Neuronal stem cell (in vitro differentiated cells): ENCODE measurements at places on chromosomes 2 and 18.
A peak's percentile ranks its signal among the peaks of the same experiment; 100 is the strongest.

GRCh38 chr18:12307701-12308385 lies at the start of gene TUBB6:
TUBB6 (plus strand) TSS chr18:12308241; CDS start chr18:12308293, 52 bp downstream.
- peak; percentile 57 for DNase-seq

- DNase-seq, result no peak
Observed at GRCh38 chr2:222468346-222468745, 44.0 kb downstream of the SGPP2 start.

- no peak for DNase-seq
Observed at GRCh38 chr2:239898292-239898925, 126.7 kb downstream of the NDUFA10 start.

DNA sequence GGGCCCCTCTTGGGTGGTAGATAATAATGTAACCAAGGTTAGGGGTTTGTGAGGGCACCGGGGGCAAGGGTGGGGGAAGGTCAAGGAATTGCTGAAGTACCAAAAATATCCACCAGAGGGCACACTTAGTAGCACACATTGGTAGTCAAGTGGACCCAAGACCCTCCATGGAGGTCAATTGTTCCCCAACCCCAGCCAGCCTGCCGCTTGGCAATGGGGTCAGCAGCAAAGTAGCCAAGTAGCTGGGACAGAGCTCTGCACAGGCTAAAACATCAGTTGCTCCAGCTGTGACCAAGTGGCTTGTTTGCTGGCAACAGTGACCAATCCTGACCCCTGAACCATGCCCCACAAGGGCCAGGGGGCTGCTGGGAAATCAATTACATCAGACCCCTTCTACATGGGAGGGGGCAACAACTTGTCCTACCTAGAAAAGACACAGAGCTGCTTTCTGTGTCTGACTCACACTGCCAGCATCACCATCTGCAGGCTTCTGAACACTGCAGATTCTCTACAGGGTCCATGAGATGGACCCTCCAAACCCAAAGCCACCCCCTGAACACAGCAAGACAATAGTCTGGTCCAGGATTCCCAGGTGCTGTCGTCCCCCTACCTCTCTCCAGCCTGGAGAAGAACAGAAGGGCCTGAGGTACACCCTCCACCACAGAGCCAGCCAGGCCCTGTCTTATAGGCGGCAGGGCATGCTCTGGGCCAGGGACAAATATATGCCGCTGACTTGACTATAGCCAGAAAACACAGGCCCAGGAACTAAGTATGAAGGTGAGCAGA lies 76.0 kb downstream of the EMX1 start:
- peak; percentile 75 for DNase-seq

DNA sequence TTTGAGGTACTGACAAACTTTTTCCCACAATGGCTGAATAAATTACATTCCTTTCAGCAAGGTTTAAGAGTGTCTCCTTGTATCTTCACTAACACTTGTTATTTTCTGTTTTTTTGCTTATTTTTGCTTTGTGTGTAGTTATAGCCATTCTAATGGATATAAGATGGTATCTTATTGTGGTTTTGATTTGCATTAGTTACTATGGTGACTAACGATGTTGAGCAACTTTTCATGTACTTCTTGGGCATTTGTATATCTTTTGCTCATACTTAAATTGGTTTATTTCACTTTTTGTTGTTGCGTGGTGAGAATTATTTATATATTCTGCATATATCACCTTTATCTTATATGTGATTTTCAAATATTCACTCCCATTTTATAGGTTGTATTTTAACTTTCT lies 79.9 kb upstream of the FSIP2 start:
- DNase-seq, result no peak

- no peak for DNase-seq
Observed at GRCh38 chr2:98522854-98523253, 78.2 kb downstream of the INPP4A start.

DNA sequence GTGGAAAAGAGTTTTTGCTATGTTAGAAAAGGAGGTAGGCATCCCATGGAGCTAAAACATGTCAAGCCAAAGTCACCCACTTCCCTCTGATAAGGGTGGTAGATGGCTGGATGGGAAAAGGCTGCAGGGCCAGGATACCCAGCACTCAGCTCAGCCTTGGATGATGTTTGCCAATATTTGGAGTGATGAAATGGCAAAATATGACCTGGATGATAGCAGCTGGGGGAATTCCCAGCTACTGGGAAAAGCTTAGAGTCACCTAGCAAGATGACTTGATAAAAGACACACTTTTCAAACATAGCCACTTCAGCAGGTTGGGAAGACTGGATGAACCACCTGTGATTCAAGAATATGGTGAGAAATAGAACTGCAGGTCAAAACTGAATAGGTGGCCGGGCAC lies 10.1 kb downstream of the RFX8 start:
- DNase-seq, result no peak

DNA sequence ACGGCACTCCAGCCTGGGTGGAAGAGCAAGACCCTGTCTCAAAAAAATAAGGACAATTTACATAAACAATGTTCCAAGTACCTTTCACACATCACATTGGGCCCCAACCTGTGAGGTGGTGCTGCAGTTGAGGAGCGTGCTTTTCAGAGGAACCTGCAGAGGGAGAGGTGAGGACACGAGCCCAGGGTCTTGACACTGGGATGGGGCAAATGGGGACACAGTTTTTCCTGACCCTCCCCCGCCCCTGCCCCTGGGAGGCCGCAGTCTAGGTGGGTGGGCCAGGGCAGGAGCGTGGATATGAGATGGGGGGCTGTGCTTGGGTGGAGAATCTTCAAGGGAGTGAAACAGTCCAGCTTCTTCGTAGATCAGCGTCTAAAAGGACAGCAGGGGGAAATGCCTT lies 112.9 kb downstream of the SEPTIN10 start:
- no peak for DNase-seq

DNA sequence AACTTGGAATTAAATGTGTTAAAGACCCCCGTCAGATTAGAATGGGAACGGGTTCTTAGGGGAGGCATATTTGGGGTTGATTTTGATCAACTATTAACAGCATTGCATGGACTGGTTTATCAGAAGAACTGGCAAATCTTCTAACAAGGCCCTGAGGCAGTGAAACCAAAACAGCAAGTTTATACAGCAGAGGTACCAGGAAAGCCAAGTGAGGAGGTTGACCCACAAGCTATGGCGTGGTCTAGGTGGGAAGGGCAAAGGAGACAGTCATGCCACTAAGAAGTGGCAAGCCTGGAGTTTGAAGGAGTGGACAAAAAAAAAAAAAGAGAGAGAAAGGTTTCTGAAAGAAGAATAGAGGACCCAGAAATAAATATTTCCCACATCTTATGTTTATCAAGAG lies 187.0 kb downstream of the MREG start:
- DNase-seq, result no peak

DNA sequence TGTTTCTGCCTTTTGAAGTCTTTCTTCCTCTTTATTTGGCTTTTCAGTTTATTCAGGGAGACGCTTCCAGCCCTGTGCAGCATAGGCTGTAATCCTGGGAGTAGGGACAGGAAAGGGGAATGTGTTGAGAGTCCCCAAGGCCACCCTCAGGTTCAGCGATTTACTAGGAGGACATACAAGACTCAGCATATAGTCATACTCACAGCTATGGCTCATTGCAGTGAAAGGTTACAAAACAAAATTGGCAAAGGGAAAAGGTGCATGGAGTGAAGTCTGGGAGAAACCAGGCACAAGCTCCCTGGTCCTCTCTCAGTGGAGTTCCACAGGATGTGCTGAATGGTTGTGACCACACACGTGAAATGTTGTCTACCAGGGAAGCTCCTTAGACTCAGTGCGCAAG lies 49.6 kb upstream of the ZNF638 start:
- DNase-seq, result no peak

DNA sequence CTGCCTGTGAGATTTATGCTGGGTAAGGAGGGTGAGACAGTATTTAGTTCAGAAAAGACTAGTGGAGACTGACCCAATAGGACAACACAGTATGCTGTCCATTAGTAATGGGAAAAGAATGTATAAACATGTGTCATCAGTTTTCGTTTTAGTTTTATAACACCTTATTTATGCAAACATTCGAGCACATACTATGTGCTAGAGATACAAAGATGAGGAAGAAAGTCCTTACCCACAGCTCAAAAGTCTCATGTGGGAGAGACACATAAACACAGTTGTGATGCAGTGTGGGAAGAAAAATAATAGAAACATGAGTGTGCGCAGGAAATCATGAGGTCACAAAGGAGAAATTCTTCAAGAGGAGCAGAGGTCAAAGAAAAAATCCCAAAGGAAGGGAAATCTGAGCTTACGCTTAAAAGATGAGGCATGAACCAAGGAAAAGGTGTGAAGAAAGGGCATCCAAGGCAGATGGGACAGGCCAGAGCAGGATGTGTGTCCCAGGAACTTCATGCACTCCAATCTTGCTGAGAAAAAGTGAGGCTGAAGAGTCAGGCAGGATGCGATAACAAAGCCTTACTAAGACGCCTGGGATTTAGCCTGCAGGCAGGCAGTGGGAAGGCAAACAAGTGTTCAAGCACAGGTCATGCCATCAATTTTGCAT lies 8.1 kb downstream of the METTL21A start:
- no peak for DNase-seq

DNA sequence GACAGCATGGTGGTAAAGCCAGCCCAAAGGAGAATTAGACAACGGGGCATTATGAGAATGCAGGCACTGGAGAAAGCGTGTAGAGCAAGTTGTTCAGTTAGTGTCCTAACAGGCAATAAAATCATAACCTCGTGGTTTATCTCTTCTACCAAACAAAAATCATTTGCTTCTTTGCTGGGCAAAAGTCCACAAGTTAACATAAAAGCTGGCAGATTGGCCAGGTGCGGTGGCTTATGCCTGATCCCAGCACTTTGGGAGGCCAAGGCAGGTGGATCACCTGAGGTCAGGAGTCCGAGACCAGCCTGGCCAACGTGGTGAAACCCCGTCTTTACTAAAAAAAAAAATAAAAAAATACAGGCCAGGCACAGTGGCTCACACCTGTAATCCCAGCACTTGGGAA lies 364.1 kb downstream of the SETBP1 start:
- DNase-seq, result no peak
